ENCODE measurements at places on chromosomes 2 and 18.

DNA sequence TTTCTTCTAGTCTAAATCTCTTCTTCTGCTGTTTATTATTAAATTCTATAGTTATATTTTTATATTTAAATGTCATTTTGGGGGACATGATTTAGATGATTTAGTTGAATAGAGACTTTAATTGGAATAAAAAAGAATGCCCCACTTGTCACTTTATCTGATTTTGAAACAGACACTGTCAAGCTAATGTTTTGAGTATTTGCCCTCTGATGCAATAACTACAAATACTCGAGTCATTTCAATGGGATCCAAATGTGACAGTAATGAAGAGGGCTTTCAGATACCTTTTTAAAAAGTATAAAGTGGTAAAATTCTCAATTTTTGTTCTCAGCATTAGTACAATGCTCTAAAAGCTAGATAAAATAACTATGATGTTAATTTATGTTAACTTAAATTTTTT lies 257.3 kb upstream of the SESTD1 start:
- DNase-seq = no peak

GRCh38 chr18:7764405-7764804 lies 197.3 kb downstream of the PTPRM start:
- no peak for DNase-seq

DNA sequence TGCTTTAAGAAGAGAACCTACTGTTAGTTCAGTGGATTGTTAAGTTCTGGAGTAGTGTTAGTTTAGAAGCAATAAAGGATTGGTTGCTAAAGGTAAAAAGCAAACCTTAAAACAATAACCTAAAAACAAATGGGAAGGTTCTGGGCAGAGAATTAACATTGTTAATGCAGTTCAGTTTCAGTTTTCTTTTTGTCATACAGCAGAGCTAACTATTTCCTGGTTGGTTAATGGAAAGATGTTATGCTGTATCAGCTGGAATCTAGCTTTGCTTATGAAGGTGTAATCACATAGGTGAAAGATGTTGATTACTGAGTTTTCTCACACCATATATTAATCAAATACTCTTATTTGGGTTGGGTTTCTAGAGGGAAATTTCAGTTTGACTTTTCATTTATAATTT lies 23.8 kb downstream of the SMAD4 start:
- DNase-seq = no peak

- DNase-seq = no peak
Observed at GRCh38 chr2:240469740-240470139, 34.3 kb downstream of the GPC1 start.

- DNase-seq = peak; percentile 50
Observed at GRCh38 chr2:24435391-24436316, 55.4 kb upstream of the NCOA1 start.

DNA sequence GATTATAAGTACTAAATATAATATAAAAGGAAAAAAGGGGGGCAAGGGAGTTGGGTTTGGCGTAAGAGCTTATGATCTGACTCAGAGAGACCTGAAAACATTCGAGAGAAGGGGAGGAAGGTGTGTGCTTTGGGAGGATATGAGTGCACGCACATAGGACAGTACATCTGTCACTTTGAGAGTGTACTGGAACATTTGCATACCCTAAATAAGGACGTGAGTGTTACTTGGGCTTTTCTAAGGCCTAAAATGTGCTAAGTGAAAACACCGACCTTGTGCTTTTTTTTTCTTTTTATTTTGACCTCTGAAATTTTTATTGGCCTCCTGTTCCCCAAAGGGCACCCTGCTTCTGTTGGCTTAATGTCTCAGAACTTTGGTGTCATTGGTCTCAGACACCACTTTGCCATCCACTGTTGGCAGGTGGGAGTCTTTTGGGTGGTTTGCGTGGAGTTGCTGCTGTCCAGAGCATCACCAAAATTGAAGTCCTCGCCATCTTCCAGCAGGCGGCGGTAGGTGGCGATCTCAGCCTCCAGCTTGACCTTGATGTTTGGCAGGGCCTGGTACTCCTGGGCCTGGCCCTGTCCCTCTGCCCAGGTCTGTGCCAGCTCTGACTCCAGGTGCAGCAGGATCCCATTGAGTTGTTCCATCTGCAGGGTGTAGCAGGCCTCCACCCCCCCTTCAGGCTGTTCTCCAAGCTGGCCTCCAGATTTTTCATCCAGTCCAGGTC lies 57.7 kb downstream of the CD28 start:
- no peak for DNase-seq

GRCh38 chr2:96863575-96864342 lies 5.9 kb upstream of the ANKRD39 start:
- DNase-seq = no peak

GRCh38 chr2:197308585-197308984 lies 2.0 kb downstream of the ANKRD44 start:
- DNase-seq = no peak
